ENCODE measurements at places on chromosomes 4 and X.

DNA sequence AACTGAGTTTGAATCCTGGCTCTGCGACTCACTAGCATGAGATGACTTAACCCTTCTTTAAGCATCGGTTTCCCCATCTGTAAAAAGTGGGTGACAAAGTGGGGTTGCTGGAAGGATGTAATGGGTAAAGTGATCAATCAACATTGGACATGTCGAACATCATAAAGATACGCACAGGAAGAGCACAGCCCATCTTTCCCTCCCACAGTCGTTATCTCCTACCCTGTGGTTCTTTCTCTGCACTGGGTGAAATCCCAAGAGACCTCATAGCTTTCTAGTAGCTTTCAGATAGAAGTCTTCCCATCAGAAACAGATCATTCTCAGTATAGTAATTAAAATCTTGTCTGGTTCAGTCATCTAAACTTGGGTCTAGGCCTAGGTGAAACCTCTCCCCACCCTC lies 216.5 kb downstream of the CBR4 start:
- no peak overlapping the region for H3K4me3 ChIP-seq
- no peak overlapping the region for H3K27ac ChIP-seq
- no peaks in the 10 kb centered on the region for H3K27me3 ChIP-seq
- no peaks in the 10 kb centered on the region for H3K36me3 ChIP-seq
- DNase-seq, result no peak

- DNase-seq, result no peak
- peaks cover 27% of the 10 kb centered on the region for H3K4me1 ChIP-seq
Measured at GRCh38 chr4:152103181-152103901, 342.5 kb upstream of the GATB start.

DNA sequence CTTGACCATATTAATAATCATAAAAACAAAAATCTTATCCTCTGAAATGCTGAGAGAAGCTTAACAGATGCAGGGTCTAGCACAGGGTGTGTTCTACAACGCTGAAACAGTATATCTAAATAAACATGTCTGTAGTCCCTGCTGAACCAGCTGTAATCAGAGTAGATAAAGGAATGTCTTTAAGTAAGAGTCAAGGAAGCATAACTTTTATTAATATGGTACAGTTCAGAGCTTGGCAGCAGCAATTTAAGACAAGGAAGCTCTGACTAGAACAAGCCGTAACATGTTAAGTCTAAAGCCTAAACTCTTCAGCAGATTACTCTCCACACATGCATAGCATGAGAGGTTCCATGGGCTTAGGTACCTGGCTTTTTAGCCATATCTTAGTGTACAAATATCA lies 36.1 kb downstream of the NFKB1 start:
- H3K4me3 ChIP-seq, result no peak overlapping the region
- no peaks in the 10 kb centered on the region for H3K36me3 ChIP-seq
- H3K4me1 ChIP-seq, result no peaks in the 10 kb centered on the region
- no peak overlapping the region for H3K27ac ChIP-seq

DNA sequence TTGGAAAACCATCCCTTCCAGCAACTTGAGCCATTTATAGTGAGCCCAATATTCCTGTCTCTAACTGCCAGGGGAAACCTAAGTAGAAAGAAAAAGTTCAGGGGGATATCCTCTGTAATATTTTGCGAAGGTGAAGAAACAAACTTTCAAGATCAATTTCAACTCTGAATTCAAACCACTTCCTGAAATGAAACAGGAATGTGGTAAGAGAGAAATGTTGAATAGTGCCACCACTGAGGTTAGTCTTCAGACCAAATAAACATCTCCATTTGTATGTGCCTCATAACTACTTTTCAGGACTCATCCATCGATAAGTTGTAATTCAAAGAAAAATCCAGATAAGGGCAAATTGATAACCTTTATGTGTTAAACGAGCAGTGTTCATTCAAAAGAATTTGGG lies 128.7 kb downstream of the GABRB1 start:
- no peaks in the 10 kb centered on the region for H3K4me1 ChIP-seq
- no peak for DNase-seq
- H3K27ac ChIP-seq, result no peak overlapping the region
- H3K4me3 ChIP-seq, result no peak overlapping the region
- H3K27me3 ChIP-seq, result no peaks in the 10 kb centered on the region
- no peaks in the 10 kb centered on the region for H3K36me3 ChIP-seq

DNA sequence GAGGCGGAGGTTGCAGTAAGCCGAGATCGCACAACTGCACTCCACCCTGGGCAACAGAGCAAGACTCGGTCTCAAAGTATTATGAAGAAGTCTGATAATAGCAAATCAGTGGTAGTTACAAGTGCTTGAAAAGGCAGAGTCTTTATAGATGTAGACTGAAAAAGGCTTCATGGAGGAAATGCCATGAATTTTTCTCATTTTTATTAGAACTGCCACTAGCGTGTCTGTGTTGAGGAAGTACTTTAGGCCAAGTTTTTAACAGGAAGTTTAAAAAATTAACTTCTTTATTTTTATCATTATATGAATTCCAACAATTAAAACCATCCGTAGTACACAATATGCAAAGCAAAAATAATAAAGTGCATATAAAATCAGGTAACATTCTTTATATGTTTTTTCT lies 32.8 kb upstream of the IL13RA1 start:
- no peaks in the 10 kb centered on the region for H3K4me1 ChIP-seq
- no peak for DNase-seq

GRCh38 chr4:147587041-147587440 lies 30.2 kb upstream of the TMEM184C start:
- no peak for DNase-seq
- no peaks in the 10 kb centered on the region for H3K4me1 ChIP-seq
- H3K27ac ChIP-seq, result no peak overlapping the region
- no peaks in the 10 kb centered on the region for H3K27me3 ChIP-seq
- H3K36me3 ChIP-seq, result no peaks in the 10 kb centered on the region
- no peak overlapping the region for H3K4me3 ChIP-seq

DNA sequence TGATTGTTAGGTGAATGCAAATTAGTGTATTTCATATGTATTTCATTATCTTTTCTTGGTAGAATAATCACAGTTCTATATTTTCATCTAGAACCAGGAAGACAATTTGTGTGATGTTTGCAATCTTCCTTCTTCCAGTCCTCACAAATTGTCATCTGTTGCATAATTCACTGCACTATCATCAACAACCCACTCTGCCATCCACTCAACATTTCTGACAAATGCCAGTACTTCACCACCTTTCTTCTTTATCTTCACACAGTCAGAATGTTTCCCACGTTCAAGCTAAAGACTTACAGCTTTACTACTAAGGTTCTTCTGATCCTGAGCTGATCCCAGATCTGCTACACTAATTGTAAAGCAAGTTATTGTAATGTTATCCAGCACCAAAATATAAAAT lies 107.8 kb downstream of the IQCM start:
- no peaks in the 10 kb centered on the region for H3K36me3 ChIP-seq
- no peak overlapping the region for H3K4me3 ChIP-seq
- no peak for DNase-seq

GRCh38 chr4:112172180-112172579 lies 26.9 kb downstream of the FAM241A start:
- no peak for DNase-seq
- H3K4me3 ChIP-seq, result peak overlapping the region; percentile 51
- no peaks in the 10 kb centered on the region for H3K27me3 ChIP-seq

DNA sequence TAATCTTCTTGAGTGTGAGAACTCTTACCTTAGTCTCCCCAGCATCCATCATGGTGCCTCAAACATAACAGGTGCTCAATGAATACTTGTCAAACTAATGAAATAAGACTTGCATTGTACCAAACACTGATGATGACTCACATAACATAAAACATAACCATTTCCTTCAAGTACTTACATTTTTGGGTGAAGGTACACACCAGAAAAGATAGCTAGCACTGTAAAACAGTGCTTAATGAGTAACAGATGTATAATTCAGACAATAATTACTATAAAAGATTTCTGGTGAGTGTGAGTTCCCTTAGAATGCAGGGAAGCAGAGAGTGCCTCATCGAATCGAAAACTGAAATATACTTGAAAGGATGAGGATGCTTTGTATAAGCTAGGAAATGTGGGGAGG lies 70.1 kb upstream of the HCCS start:
- no peak for DNase-seq
- no peak overlapping the region for H3K4me3 ChIP-seq
- no peaks in the 10 kb centered on the region for H3K4me1 ChIP-seq
- H3K27ac ChIP-seq, result no peak overlapping the region
- H3K27me3 ChIP-seq, result no peaks in the 10 kb centered on the region
- no peaks in the 10 kb centered on the region for H3K36me3 ChIP-seq

DNA sequence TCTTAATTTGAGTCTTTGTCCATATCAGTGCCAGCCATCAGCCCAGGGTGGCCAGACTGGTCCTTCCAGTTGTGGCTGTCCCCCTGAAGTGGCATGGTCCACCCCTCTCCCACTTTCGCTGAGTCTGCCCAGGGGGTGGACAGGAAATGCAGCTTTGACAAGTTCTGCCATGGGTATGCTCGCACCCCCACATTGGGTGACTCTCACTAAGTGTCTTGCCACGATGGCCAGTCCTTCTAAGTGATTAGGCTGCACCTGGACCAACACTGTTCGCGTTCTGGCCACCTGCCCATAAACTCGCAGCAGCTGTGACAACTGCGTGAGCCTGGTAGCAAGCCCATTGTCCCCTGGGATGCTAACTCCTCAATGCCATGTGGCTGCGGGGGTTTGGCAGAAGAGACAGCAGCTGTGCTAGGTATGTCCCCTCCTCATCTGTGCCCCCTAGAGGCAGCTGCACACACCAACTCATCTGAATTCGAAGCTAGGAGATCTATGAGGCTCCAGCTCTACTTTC lies 10.0 kb upstream of the LNX1 start:
- no peaks in the 10 kb centered on the region for H3K27me3 ChIP-seq
- no peak overlapping the region for H3K4me3 ChIP-seq

DNA sequence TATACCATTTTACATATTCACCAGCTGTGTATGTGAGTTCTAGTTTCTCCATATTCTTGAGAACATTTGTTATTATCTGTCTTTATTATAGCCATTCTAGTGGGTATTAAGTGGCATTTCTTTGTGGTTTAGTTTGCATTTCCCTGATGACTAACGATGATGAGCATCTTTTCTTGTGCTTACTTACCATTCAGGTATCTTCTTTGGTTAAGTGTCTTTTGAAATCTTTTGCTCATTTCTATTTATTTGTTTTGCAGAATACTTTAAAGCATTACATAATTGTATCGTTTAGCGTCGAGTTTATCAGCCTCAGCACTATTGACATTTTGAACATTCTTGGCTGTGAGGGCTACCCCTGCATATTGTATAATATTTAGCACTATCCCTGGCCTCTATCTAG lies 85.4 kb downstream of the FRMPD4 start:
- H3K4me3 ChIP-seq, result no peak overlapping the region
- H3K27ac ChIP-seq, result no peak overlapping the region
- H3K36me3 ChIP-seq, result no peaks in the 10 kb centered on the region
- H3K4me1 ChIP-seq, result no peaks in the 10 kb centered on the region
- H3K27me3 ChIP-seq, result no peaks in the 10 kb centered on the region

DNA sequence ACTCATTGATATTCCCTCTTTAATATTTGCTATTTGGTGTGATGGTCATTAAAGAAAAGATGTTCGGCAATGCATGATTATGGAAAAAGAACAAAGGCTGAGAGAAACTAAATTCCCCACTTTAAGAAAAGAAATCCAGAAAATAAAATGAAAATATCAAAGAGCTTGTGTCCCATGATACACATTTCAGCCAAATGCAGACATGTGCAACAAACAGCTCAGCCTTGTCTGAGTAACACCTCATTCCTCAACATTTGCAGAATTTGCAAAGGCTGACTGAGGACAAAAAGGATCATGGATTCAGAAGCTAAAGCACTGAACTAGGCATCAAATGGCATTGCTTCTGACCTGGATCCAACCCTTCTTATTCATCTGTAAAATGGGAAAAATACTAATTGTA lies 281.0 kb downstream of the RAB28 start:
- no peak for DNase-seq
- no peak overlapping the region for H3K4me3 ChIP-seq
- H3K27me3 ChIP-seq, result no peaks in the 10 kb centered on the region
- H3K36me3 ChIP-seq, result no peaks in the 10 kb centered on the region
- H3K27ac ChIP-seq, result no peak overlapping the region
- no peaks in the 10 kb centered on the region for H3K4me1 ChIP-seq

DNA sequence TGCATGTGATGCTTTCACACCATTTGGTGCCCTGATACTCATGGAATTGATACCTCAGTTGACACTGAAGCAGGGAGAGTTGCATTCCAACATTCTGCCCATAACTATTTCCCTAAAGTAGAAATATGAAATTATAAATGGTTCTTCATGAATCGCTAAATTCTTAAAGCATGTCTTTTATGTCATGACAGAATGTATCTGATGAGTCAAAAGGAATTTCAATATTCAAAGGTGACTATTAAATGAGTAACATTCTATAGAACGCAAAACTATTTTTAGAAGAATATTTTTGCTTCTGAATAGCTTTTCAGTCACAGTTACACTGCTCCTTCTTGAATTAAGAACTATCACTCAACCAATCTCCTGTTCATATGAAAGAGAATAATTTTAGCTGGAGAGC lies 152.8 kb downstream of the ADGRA3 start:
- H3K27me3 ChIP-seq, result no peaks in the 10 kb centered on the region
- H3K36me3 ChIP-seq, result no peaks in the 10 kb centered on the region
- no peaks in the 10 kb centered on the region for H3K4me1 ChIP-seq
- no peak for DNase-seq

DNA sequence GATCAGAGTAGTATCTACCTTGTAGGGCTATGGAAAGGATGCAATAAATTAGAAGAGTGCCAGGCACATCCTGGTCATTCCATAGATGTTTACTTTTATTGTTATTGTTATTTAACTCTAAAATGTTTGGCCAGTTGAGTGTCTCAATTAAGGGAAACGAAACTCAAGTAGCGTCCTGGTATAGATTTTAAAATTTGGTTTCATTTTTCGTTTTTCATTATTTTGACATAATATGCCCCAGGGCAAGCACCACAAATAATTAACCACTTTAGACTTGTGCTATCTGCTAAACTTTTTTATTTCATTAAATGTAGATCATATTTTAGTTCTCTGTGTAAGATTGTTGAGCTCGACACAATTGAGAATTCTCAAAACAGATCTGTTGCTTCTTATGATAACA lies 179.7 kb upstream of the PRPS2 start:
- no peak overlapping the region for H3K27ac ChIP-seq
- no peaks in the 10 kb centered on the region for H3K27me3 ChIP-seq
- no peaks in the 10 kb centered on the region for H3K4me1 ChIP-seq
- no peaks in the 10 kb centered on the region for H3K36me3 ChIP-seq

- H3K27me3 ChIP-seq, result no peaks in the 10 kb centered on the region
- H3K4me1 ChIP-seq, result no peaks in the 10 kb centered on the region
- no peak for DNase-seq
- H3K27ac ChIP-seq, result no peak overlapping the region
- no peaks in the 10 kb centered on the region for H3K36me3 ChIP-seq
Measured at GRCh38 chrX:118392716-118393115, 46.8 kb downstream of the WDR44 start.

- peaks cover 8% of the 10 kb centered on the region for H3K4me1 ChIP-seq
- DNase-seq, result no peak
- no peak overlapping the region for H3K4me3 ChIP-seq
- no peaks in the 10 kb centered on the region for H3K27me3 ChIP-seq
- no peak overlapping the region for H3K27ac ChIP-seq
- no peaks in the 10 kb centered on the region for H3K36me3 ChIP-seq
Measured at GRCh38 chr4:183177001-183177400, 77.9 kb downstream of the WWC2 start.

- H3K4me1 ChIP-seq, result no peaks in the 10 kb centered on the region
- no peak overlapping the region for H3K27ac ChIP-seq
- no peak overlapping the region for H3K4me3 ChIP-seq
- no peaks in the 10 kb centered on the region for H3K36me3 ChIP-seq
- H3K27me3 ChIP-seq, result no peaks in the 10 kb centered on the region
Measured at GRCh38 chrX:129618997-129619396, 35.8 kb downstream of the APLN start.

Measured in HCT116 (cell line).